ENCODE measurements at places on chromosomes 13 and 19.

DNA sequence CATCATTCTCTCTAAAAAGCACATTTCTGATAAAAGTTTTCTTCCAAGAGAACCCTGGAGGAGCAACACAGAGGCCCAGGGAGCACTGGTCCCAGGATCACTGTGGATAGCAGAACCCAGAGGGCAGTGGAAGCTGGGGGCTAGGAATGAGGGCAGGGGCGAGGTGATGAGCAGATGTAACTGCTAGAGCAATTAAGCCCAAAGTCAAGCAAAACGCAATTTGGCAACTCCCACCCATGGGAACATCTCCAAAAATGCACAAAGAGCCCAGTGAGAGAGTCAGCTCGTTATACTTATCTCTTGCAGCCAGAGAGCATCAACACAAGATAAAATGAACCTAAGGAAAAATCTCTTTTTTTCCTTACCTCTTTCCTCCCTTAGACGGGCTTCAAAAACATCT, 284.2 kb downstream of the TBC1D4 start:
- no peak for DNase-seq

GRCh38 chr19:22545751-22546150, 88.4 kb upstream of the ZNF492 start:
- no peak for DNase-seq

GRCh38 chr13:36840718-36841250, 21.8 kb downstream of the RFXAP start:
- DNase-seq = no peak

- DNase-seq = no peak
Observed at GRCh38 chr19:6267552-6268381, 12.0 kb downstream of the MLLT1 start.

DNA sequence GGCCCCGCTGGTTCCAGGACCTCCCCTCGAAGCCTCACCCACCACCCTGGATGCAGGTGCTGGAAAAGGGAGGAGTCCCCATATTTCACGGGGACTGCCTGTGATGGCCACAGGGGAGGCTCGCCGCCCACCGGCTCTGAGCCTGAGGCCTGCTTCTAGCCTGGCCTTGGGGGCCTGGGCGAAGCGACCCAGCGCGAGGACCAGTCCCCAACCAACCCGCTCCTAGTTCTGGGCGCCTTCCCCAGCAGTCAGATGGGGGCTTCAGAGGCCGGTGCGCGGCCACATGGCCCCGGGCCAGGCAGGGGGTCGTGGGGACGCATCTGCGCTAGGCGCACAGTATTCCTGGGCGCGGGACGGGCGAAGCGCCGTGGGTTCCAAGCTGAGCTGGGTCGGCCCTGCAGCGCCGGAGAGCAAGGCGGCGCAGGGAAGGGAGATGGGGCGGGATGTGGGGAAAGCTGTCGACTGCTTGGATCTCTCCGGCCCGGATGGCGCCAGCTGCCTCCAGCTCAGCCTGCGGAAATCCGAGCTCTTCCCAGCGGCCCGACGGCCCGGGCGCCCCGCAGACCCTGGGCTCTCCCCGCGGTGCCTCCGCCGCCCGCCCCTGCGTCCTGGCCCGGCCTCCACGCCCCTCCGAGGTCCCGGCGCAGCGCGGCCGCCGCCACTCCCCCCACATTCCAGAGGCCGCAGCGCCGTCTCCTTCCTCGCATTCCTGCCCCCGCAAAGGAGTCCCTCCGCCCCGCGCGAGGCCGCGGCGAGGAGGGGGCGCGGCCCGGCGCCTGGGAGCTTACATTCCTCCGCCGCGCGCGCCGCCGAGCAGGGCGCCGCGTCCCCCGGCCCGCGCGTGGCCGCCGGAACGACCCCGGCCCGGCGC, at the start of gene WTIP:
WTIP (plus strand) TSS at position 788 of the 871 bp plus-strand sequence. CDS start 217 bp downstream, outside the sequence.
- no peak for DNase-seq

DNA sequence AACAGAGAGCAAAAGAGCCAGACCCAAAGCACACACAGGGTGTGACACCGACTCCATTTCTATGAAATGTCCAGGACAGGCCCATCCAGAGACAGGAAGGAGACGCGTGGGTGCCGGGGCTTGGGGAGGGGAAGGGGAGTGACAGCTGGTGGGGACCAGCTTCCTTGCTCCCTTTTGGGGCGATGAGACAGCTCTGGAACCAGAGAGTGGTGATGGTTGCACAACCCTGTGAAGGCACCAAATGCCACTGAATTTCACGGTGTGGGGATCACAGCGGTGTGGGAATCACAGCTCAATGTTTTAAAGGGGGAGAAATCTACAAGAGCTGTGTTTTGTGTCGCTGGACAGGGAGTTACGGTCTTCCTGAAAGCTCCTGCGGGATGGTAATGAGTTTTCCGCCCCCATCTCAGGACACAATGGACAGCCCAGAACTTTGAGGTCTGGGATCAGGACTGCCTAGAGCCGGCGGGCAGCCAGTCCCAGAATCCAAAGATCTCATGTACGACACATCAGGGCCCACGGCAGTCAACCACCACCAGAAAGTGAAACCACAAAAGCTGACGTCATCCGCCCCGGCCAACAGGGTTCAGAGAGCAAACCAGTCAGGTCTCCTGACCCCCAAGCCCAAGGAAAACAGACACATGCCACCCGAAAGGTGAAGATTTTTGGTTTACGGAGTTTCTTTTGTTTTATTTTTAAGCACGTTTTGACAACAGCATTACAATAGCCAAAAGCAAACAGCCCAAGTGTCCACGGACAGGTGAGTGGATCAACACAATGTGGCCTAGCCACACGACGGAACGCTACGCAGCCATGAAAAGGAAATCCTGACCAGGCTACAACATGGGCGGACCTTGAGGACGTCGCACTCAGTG, 7.3 kb downstream of the SGTA start:
- peak; percentile 75 for DNase-seq

GRCh38 chr19:19372656-19373416, 32.6 kb upstream of the GATAD2A start:
- no peak for DNase-seq

DNA sequence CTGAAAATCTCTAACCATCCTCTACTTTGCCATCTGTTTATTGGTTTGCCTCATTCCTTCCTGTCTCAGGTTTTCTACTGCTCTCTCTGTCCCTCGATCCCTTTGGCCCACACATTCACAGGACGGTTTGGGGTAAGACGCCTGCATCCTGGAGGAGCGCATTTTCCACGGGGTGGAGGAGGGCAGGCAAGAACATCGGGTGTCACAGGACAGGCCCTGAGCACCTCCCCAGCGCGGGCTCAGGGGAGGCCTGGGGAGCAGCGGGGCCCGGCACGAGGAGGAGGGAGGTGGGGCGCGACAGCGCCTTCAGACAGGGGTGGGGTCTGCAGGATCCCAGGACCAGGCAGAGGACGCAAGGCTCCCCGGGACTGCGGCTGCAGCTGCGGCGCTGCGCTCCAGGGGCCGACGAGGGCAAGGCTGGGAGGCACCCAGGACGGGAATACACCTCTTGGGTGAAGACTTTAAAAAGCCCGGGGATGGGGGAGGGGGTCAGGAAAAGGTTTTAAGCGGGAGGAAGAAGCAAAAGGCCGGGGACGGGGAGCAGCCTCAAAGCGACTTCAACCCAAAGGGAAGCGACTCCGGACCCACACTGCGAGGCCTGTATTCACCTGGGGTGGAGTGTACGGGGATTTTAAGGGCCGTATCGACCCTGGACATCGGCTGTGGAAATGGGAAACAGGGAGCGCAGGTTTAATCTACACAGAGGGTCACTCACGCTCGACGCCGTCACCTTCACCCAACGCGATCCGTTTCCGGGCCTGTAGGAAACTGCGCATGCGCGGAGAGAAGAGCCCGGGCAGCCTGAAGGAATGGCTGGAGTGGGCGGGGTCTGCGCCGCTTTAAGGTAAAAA, at the start of gene ZNF415:
ZNF415 (minus strand) TSS at position 770 of the 851 bp plus-strand sequence. CDS start 10,234 bp downstream, outside the sequence.
- DNase-seq = peak; percentile 21

DNA sequence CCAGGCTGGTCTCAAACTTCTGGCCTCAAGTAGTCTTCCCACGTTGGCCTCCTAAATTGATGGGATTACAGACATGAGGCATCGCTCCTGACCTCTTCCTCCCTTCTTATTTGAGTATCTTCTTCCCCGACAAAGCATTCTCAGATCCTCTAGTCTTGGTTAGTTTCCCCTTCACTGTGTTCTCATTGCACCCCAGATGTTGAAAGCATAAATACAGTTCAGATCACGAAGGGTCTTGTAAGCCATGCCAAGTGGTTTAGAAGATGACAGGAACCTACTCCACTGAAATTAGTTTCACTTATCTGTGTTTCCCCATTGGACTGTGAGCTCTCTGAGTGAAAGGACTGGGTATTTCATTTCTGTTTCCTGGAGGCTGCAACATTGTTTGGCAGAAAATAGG, 100.7 kb downstream of the DGKH start:
- no peak for DNase-seq

GRCh38 chr13:23575632-23576031, 5.4 kb downstream of the TNFRSF19 start:
- DNase-seq = no peak

DNA sequence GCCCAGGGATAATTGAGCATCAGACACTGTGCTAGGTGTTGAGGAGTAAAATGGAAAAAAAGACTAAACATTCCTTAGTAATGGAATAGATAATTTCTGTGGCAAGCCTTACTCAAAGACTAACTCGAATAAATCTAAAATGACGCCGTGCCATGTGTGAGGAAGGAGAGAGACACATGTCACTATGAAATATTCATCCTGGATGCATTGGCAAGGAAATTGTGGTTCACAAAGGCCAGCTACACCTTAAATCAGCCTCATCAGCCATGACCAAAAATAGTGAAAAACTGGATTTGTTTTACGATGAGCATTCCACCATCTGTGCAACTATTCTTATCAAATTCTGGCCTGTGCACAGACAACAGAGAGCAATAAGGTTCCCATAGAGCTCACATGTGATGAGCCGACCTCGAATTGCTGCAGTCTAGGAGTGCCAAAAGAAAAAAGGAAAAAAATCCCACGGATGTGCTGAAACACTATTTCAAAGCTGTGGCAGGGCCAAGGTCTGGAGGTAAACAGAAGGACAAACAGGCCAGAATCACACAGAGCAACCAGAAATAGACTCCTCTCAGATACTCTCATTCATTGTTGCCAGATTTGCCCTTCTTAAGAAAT, 505.7 kb downstream of the EFNB2 start:
- no peak for DNase-seq

DNA sequence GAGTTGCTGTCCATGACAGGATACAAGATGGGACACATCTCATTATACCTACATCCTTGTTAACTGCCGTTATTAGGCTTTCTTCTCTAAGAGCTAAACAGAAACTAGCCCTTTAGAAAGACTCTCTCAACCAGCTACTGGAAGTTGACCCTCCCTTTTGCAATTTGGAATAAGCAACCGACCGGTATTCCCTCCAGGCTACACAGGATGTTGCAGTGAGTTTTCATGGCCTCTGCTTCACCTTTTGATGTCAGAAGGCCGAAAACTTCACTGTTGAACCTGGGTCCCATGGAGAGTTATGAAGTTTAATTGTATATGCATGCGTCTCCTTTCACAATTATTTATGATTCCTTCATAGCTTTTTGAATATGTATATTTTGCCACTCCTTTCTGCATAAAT, 1042.5 kb upstream of the SPRY2 start:
- DNase-seq = no peak

GRCh38 chr13:98444381-98444780, 132.5 kb downstream of the STK24 start:
- DNase-seq = no peak

GRCh38 chr13:102901615-102902305, 55.9 kb downstream of the ERCC5 start:
- DNase-seq = no peak

GRCh38 chr13:100434010-100434763, 154.4 kb downstream of the GGACT start:
- no peak for DNase-seq
